ENCODE measurements at places on chromosomes 4 and X. TPM values are rescaled to one million over a fixed set of nuclear protein-coding genes. Genes with fewer than 3 reads are reported as not detected.

Gene XAGE3
- not detected for total RNA-seq

Gene GLRB
- total RNA-seq = 25.6 TPM

Gene NLGN3
- total RNA-seq = 34.7 TPM

Gene ETDB
- not detected for total RNA-seq

Gene REELD1
- total RNA-seq = not detected

Gene PKD2
- total RNA-seq = 35.4 TPM

Gene FGFR3
- 6.1 TPM for total RNA-seq

Gene ARX
- 6.9 TPM for total RNA-seq

Gene MAGED4B
- 103 TPM for total RNA-seq

Gene SCRG1
- total RNA-seq = 3.0 TPM

Gene CXCL3
- total RNA-seq = not detected

Gene TLR8
- under 0.01 TPM for total RNA-seq

Gene GPC3
- 3.7 TPM for total RNA-seq

Gene RCHY1
- total RNA-seq = 40.1 TPM

Gene ERAS
- total RNA-seq = not detected

Gene ZNF711
- 103 TPM for total RNA-seq

Gene FAM241A
- 6.9 TPM for total RNA-seq

Gene PDE6B
- total RNA-seq = 4.7 TPM

Gene PLP1
- 10.1 TPM for total RNA-seq

Gene CENPVL3
- 1.2 TPM for total RNA-seq
